Right ventricle myocardium superior (tissue), 1 donor: ENCODE measurements at places on chromosomes 2 and 18. TPM values are rescaled to one million over a fixed set of nuclear protein-coding genes. Genes with fewer than 3 reads are reported as not detected.

The NDUFB3 gene
- total RNA-seq = 541 TPM

DNA sequence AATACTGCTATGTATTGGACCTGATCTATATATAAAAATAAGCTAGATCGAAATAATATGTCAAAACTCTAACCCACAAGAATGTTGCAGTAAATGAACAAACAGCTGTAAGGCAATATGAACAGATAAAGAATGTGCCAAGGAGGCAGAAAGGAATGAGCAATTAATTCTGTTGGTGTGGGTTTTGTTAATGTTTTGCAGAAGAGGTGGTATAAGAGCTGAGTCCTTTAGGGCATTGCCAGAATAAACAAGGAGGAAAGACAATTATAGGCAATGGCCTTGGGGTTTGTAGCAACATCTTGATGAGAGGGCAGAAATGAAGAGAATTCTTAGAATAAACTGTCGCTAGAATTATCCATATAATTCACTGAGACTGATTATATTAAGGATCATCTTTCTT, 240.9 kb upstream of the GULP1 start:
- DNase-seq = no peak

The ANKRD44 gene
- 7.4 TPM for total RNA-seq

DNA sequence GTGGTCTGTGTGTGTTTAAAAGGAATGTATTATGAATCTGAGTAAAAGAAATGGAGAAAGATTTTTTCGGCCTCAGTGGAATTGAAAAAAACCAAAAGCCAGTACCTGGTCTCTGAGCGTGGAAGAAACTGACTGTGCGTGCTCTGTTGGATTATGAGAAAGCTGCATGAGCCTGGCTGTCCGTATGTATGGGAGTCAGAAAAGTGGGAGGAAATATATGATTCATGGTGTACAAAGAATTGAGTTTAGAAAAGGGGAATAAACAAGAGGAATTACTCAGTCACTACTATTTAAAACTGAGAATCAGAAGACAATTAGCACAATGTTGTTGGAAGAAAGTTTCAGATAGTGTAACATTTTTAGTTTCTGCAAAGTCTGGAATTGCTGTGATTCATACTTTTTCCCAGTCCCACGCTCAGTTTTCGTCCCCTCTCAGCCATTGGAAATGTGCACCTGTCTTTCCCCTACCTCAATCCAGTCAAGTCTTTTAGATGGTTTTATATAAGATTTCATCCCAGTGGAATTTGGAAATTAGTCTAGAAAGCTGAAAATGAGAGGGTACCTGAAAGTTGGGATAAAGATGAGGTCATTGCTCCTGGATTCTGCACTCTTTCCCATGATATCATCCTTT, 66.4 kb upstream of the CHMP1B start:
- no peak for DNase-seq

GRCh38 chr2:42118754-42119569, 50.2 kb upstream of the EML4 start:
- DNase-seq = no peak

The EN1 gene
- not detected for total RNA-seq
